ENCODE measurements at places on chromosomes 11 and 22. TPM values are rescaled to one million over a fixed set of nuclear protein-coding genes. Genes with fewer than 3 reads are reported as not detected.

Gene POLDIP3
- total RNA-seq, result 66.9 TPM

Gene GATD1
- total RNA-seq, result 62.5 TPM

Gene PKP3
- 40.4 TPM for total RNA-seq

Gene NLRP10
- total RNA-seq, result not detected

Gene GUCY1A2
- 31.1 TPM for total RNA-seq

Gene DNAJB7
- not detected for total RNA-seq

Gene FBXO7
- total RNA-seq, result 96.4 TPM

Gene ASPHD2
- total RNA-seq, result 1.2 TPM

Gene VPREB1
- not detected for total RNA-seq

Gene ZDHHC8
- 88.0 TPM for total RNA-seq

Gene NCAPH2
- 51.8 TPM for total RNA-seq

Gene TSSK2
- not detected for total RNA-seq

Gene MTFP1
- total RNA-seq, result 11.3 TPM

Gene SPTBN2
- total RNA-seq, result 8.1 TPM

Gene PRDM11
- total RNA-seq, result 18.3 TPM

Gene OR51B2
- total RNA-seq, result not detected
